Inflammatory macrophage treated with lipopolysaccharide for 1 hour (primary cell): ENCODE measurements at places on chromosomes 7 and 10.

- DNase-seq: peak; percentile 74
Observed at GRCh38 chr7:40232242-40232893, 97.6 kb downstream of the SUGCT start.

GRCh38 chr7:132243463-132243862 is 332.8 kb downstream of the PLXNA4 start:
- no peak for DNase-seq

GRCh38 chr7:149385195-149385950 is 75.5 kb downstream of the ZNF777 start:
- DNase-seq: no peak

- DNase-seq: no peak
Observed at GRCh38 chr7:29812185-29812876, 6.0 kb downstream of the WIPF3 start.

DNA sequence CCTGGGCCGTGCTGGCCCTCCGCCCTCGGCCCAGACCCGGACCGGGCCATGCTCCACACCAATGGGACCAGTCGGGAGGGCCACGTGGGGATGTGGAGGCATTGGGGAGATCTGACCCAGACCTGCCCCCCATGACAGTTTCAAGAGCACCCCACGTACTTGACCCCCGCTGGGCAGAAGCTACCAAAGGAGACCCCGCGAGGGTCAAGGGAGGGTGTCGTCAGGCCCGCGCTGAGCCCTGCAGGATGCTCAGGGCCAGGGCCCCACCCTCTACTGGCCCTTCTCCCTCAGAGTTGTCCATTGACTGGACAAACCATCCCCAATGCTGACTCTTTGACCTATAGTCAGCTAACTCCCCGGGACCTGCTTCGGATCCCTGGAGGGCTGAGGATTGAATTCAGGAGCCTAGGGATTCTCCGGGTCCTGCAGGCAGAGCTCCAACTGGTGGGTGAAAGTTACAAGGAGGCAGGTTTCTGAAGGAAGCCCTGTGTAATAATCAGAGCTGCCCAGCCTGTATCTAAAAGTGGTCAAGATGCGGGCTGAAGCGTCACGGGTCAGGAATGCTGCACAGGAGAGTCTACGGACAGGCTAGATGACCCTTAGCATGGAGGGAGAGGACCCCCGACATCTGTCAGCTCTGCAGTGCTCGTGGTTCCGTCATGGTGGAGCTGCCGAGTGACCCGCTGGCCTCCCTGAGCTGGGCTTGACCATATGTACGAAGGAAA is 498 bp upstream of the CALHM2 start:
- DNase-seq: no peak
